ENCODE measurements at places on chromosomes 7 and 10. TPM values are rescaled to one million over a fixed set of nuclear protein-coding genes. Genes with fewer than 3 reads are reported as not detected.

DNA sequence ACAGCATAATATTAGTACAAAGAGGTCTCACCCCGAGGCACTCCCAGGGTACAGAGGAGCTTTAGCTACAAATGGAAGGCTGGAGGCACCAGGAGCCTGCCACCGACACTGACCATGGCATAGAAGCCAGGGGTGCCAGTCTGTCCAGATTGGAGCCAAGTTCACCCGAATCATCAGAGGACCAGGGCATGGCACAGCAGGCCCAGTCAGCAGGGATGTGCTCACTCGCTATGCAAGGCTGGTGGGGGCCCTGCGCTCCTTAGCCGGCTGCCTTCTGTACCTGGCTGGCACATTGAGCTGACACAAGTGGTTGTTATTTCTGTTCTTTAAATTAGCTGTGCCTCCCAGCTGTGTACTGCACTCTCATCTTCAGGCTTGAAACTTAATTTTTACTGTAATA lies 149.3 kb downstream of the TCERG1L start:
- DNase-seq, result no peak

DNA sequence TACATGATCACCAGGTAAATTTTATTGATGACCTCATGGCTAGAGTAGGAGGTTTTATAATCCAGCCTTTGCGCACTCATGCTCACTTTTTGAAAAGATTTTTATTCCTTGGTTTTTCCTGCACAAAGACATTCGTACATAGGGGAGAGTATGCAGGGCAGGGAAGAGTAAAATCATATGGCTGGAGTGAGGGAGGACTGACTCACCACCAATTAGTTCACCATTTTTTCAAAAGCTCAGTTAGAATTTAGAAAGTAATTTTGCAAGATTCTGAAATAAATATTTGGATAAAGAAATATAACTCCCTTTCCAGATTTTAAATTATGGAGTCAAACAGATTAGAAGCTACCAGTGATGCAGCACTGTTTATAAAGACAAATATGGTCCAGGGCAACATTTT lies 111.9 kb downstream of the SEMA3D start:
- no peak for DNase-seq

Gene PRSS37
- total RNA-seq, result not detected

Gene H2BK1
- not detected for total RNA-seq

- DNase-seq, result no peak
These were observed 96.0 kb downstream of the NRCAM start for GRCh38 chr7:108360058-108360800.

DNA sequence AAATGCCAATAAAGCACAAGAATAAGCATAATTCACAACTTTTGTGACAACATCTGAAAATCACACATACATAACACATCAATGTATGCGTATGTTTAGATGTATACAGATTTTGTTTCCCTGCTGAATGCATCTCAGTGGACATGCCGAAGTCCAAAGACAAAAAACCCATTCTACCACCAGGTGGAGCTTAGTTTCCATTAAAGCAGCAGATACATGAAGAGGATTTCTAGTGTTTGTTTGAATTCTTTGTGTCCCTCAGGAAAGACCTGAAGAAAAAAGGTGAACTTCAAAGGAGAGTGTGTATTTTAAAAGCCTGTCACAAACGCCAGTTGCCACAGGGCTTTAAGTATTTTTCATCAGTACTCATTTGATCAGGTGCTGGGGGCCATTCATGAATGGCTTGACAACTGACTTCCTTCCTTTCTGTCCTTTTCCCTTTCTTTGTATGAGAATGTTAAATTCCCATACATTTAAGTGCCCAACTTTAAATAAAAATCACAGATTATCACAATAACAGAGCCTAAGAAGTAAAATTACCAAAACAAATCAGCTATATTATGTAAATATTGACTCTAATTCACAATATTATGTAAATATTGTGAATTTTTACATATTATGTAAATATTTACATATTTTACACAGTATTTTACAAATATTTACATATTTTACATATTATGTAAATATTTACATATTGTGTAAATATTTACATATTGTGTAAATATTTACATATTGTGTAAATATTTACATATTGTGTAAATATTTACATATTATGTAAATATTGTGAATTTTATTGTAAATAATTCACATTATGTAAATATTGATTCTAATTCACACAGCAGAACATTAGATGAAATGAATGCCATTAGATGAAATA lies 343.0 kb downstream of the CRPPA start:
- DNase-seq, result no peak

Gene TEX36
- not detected for total RNA-seq

GRCh38 chr10:26524161-26524896 lies 86.2 kb downstream of the APBB1IP start:
- no peak for DNase-seq

DNA sequence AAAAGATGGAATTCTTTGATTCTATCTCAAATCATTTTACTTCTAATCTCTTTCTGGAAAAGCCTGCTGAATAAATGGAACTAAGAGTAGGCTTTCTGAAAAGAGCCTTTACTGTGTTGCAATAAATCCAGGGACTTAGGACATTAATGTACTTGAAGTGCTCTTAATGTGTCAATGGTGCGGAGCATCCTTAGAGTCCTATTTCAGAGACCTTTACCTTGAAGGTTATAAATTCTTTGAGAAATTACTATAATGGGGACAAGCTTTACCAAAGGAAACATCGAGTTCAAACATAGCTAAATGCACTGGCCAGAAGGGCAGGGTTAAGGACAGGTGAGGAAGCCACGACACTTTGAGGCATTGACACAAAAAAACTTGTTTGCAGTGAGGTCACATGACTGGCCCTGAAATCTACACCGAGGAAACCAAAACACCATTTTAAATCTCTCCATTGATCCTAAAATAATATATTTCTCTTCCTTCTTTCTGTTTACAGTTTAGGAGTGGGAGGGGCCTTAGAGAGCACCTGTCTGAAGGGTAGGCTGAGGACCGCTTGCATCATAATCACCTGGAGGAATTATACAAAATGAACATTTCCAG lies 48.1 kb upstream of the EXOC6 start:
- DNase-seq, result no peak

- no peak for DNase-seq
These were observed 40.7 kb upstream of the LYZL1 start for GRCh38 chr10:29248158-29248557.

GRCh38 chr7:112168915-112169314 lies 37.3 kb downstream of the DOCK4 start:
- DNase-seq, result no peak

DNA sequence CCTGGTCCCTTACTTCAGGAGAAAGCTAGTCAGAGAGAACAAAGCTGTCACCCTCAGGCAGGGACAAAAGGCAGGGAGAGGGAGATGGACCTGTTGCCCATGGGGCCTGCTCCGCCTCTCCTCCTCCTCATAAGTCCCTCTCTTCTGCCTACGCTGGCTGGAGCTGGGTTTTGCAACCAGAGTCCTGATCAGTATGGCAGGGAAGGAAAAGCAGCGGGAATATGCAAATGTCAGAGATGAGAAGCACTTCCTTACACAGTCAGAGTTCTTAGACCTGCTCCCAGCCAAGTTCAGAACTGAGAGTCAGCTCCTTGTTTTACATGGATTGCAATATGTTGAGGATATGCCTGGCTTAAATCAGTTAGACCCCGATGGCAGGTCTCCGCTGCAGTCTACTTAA lies 231.1 kb downstream of the ADAM12 start:
- DNase-seq, result no peak

Gene RUFY2
- 23.7 TPM for total RNA-seq

Gene LRRC18
- not detected for total RNA-seq

Gene MTERF1
- total RNA-seq, result 8.4 TPM

Gene EXOC4
- 88.7 TPM for total RNA-seq

Gene ELN
- 61.2 TPM for total RNA-seq

Gene CYP3A7
- total RNA-seq, result 0.60 TPM

DNA sequence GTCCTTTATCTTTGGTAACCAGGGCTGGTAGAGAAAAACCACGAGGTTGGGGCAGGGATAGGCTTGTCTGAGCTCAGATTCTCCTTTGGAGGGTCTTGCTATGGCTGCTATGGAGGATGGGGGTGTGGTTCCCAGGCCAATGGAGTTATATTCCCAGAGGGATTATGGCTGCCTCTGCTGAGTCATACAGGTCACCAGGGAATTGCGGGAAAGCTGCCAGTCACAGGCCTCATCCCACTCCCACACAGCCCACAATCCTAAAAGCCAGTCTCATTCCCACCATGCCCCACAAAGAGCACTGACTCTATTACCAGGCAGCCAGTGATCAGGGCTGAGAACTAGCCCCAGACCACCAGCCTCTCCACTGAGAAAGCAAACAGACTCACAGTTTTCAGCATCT lies 316.6 kb upstream of the TMEM229A start:
- no peak for DNase-seq

GRCh38 chr7:95922191-95922590 lies 149.8 kb downstream of the DYNC1I1 start:
- DNase-seq, result no peak

GRCh38 chr10:4332764-4333458 lies 493.1 kb upstream of the AKR1E2 start:
- DNase-seq, result no peak

GRCh38 chr7:7416031-7416858 lies 119.4 kb downstream of the COL28A1 start:
- no peak for DNase-seq

DNA sequence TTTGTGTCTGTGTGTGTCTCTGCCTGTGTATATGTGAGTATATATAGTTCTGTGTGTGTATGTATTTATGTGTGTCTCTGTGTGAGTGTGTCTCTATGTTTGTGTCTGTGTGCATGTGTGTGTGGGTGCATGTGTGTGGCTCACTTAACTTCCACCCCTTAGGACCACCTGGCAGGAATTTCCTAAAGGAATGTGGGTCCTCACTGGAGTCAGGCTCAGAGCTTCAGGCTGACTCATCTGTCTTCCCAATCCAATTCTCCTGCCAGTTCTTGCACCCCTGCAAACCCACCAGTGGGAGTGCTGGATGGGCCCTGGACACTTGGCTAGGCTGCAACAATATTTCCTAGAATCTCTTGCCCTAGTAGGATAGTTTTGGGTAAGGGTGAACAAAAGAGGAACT lies 70.2 kb upstream of the GRB10 start:
- no peak for DNase-seq

GRCh38 chr7:131692131-131692960 lies 135.9 kb upstream of the PODXL start:
- DNase-seq, result peak; percentile 34

DNA sequence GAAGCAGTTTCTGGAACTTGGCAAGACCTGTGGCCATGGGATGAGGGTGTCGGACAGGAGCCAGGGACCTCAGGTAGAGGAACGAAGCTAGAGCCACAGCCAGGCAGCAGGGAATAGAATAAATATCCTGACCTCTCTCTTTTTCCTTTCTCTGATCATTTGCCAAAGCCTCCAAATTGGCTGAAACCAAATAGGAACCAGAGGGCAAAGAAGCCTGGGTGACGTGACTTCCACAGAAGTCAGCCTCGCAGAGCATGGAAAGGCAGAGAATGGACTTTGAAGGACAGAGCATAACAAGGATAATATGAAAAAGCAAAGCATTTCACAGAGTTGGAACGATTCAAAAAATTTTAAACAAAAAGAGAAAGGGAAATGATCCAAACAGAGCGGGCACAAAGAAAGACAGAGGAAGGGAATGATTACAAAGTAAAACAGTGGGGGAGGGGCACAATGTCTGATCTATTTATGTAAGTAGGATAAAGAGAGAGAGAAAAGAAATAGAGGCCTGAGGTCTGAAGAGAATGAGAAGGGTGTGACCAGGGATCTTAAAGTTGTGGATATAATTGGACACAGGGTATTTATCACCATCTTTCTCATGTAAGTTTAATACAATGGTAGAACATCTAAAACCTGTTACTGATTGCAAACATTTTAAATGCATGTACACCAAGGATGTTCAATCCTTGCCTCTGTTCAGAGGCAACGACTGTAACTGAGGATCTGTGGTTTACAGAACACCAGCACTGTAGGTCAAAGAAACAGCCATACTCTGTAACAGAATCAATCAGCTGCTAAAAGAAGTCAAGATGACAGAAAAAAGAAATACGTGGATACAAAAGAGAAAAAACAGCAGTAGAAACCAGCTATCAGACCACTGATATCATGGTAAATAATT lies 4.5 kb upstream of the ZEB1 start:
- DNase-seq, result no peak

GRCh38 chr10:27625452-27626211 lies 120.0 kb downstream of the MKX start:
- no peak for DNase-seq

GRCh38 chr7:151432658-151433521 lies 7.1 kb downstream of the CRYGN start:
- DNase-seq, result no peak

Gene FAM25A
- total RNA-seq, result not detected

DNA sequence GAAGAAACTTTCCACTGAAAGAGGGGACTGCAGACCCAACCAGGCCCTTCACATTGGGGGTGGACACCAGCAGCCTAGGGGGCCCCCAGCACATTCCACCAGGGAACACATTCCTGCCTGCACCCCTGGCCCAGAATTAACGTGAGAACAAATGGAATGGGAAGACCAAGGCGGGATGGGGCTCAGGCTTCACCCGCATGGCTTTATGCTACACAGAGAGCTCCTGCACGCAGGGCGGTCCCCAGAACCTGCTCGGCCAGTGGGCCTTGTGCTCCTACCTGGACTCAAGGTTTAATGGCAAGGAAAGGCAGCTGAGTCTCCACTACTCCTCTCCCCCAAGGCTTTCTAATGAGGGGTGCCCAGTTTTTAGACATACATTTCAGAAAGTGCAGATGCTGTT lies 146.3 kb upstream of the GPR26 start:
- DNase-seq, result no peak

GRCh38 chr7:107742678-107743566 lies 1.0 kb upstream of the CBLL1 start:
- no peak for DNase-seq
